ENCODE measurements at places on chromosomes 11 and 22.

- DNase-seq: no peak
These were observed 68.1 kb upstream of the PHF21B start for GRCh38 chr22:45077826-45078334.

- no peak for DNase-seq
These were observed 4.9 kb downstream of the MRPL48 start for GRCh38 chr11:73792584-73792983.

- no peak for DNase-seq
These were observed 698.1 kb downstream of the NTM start for GRCh38 chr11:132068556-132068955.

DNA sequence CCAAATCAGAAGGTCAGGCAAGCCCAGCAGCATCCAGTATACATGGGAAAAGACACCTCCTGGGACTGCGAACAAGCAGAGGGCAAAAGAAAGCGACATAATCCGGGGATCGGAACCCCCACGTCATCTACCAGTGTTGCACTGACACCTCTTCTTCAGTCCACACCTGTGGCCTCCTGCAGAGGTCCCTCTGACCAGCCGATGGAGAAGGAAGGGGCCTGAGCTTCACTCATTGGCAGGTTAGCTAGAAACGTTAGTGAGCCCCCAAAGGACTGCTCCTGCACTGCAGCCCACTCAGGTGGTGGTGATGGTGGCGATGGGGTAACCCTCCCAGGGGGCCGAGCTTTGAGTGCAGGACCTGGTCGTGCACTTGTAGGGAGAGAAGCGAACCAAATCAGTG is 22.1 kb downstream of the ASCL2 start:
- no peak for DNase-seq

GRCh38 chr11:19827399-19828135 is 114.9 kb downstream of the NAV2 start:
- DNase-seq: no peak

DNA sequence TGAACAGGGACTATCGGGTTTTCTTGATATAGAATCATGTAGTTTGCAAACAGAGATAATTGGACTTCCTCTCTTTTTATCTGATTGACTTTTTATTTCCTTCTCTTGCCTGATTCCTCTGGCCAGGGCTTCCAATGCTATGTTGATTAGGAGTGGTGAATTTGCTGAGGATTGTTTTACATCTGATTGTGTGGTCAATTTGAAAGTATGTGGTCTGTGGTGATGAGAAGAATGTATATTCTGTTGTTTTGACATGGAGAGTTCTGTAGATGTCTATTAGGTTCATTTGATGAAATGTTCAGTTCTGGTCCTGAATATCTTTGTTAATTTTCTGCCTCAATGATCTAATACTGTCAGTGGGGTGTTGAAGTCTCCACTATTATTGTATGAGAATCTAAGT is 713.2 kb upstream of the CCDC179 start:
- DNase-seq: no peak

GRCh38 chr11:126853732-126854131 is 146.8 kb downstream of the KIRREL3 start:
- no peak for DNase-seq

GRCh38 chr11:104852811-104853210 is 45.4 kb downstream of the CASP12 start:
- DNase-seq: no peak

- DNase-seq: no peak
These were observed 188.8 kb downstream of the SNX19 start for GRCh38 chr11:130727157-130728119.

GRCh38 chr11:33358150-33358831 is 101.1 kb downstream of the HIPK3 start:
- no peak for DNase-seq

DNA sequence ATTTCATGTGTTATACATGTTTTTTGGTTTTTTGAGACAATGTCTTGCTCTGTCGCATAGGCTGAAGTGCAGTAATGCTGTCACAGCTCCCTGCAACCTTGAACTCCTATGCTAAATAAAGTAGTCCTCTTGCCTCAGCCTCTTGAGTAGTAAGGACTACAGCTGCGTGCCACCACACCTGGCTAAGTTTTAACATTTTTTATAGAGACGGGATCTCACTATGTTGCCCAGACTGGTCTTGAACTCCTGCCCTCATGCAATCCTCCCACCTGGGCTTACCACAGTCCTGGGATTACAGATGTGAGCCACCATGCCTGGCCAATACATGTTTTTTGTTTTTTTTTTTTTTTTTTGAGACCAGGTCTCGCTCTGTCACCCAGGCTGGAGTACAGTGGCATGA is 33.9 kb downstream of the SWAP70 start:
- DNase-seq: no peak

GRCh38 chr11:84526250-84526649 is 1100.9 kb downstream of the DLG2 start:
- no peak for DNase-seq

DNA sequence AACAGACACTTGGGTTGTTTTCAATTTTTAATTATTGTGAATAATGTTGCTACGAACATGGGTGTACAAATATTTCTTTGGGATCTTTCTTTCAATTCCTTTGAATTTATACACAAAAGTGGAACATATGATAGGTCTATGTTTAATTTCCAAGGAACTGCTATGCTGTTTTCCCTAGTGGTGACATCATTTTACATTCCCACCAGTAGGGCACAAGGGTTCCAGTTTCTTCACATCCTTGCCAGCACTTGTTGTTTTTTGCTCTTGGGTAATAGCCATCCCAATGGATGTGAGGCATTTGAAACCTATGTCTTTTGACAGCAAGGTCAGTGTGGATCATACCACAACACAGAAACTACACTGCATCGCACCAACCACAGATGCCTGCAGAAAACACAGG is 41.8 kb upstream of the SCN3B start:
- no peak for DNase-seq

- DNase-seq: no peak
These were observed 20.2 kb upstream of the TXNRD2 start for GRCh38 chr22:19961868-19962245.

DNA sequence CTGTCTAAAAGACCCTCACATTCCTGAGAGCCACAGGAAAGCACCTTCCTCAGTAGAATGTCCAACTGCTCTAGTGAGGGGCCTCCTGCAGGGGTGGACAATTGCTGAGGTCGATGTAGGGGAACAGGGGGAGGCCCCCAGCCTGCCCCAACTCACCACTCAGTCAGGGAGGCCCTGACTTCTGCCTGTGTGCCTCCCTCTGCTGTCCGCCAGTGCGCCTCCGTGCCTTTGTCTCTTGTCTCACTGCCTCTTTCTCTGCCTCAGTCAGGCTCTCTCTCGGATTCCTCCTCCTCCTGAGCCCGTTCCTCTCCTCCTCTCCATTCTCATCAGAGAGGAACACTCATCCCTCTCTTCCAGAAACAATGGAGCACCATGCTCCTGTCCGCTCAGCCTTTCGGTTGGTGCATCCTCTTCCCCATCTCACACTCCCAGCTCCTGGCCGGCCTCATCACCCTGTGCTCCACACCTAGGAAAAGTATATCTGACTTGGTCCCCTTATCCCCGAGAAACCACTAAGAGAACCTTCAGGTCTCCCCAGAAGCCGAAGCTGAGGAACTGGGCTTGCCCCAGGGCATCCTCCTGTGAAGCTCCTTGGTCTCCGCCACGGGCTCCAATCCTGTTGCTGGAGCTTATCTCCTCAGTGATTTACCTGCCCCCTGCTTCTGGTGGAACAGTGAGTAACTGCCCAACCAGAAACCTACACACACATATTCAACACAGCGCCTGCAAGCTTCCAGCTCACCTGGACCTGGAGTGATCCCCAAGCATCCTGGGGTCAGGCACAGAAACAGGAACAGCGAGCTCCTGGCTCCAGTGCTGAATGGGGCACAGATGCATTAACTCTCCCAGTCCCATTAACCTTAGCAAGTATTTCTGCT is 2.3 kb downstream of the B3GAT1 start:
- DNase-seq: no peak

GRCh38 chr22:20240447-20240764 is 27.7 kb downstream of the RTN4R start:
- no peak for DNase-seq

DNA sequence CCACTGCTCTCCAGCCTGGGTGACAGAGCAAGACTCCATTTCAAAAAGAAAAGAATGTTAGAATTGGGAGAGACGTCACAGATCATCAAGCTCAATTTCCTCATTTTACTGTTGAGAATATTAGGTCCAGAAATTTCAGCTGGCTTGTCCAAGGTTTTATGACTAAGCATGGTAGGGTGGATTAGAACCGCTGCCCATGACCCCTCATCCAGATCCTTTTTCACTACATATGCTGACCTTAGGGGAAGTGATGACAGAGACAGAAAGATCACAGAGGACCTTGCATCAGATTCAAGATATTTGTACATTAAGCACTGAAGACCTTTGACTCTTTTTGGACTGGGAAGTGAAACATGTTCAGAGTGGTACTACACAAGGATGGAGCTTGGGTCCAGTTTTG is 134.5 kb downstream of the ADAMTS15 start:
- DNase-seq: no peak

GRCh38 chr11:67270256-67271204 is 4.3 kb downstream of the GRK2 start:
- DNase-seq: no peak

- DNase-seq: no peak
These were observed 24.3 kb downstream of the KIAA0930 start for GRCh38 chr22:45216133-45217003.

DNA sequence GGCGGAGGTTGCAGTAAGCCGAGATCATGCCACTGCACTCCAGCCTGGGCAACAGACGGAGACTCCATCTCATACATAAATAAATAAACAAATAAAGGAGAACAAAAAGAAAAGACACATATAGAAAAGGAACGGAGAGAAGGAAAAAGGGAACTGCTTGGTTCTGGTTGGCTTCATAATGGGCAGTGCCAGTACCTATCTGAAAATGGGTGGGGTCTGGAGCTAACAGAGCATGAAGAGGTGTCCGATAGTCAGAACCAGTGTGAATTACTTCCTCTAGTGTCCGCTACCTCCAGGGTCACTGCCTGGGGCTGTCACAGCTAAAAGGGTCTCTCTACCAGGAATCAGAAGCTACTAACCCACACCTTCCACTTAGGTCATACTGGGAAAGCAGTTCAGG is 27.2 kb upstream of the TTC28 start:
- DNase-seq: no peak

DNA sequence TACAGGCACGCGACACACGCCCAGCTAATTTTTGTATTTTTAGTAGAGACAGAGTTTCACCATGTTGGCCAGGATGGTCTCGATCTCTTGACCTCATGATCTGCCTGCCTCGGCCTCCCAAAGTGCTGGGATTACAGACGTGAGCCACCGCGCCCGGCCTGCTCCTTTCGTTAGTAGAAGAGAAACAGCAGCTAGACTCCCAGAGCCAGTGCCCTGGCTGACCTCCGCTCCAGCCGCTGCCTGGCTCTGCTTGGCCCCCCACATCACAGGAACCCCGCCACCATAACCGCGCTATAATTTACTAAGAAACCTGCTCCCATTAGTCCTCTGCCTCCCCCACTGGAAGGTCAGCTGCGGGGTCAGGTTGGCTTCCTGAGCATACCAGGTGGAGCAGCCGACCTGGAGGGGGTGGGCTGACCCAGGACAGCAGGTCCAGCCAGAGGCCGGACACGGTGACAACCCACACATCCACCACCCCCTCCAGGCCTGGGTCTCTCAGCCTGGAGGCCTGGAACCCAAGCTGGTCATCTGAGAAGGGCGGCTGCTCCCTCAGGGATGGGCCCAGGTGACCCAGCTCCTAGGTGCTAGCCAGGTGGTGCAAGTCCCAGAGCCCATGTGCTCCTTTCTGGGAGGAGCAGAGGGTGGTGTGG is 7.5 kb upstream of the POLDIP3 start:
- no peak for DNase-seq

DNA sequence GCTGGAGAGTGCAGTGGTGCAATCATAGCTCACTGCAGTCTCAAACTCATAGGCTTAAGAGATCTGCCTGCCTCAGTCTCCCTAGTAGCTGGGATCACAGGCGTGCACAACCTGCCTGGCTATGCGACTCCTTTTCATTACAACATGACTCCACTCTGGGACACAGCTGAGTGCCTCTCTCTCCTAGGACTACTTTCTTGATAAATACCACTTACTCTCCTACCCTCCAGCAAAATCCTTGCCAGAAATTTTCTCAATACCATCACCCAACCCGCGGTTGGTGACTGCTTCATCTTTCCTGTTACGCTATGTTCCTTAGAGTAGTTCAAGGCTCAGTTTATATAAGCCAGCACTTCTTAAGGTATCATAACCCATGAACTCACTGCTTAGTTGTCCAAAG is 26.9 kb downstream of the ARFGAP3 start:
- DNase-seq: no peak

DNA sequence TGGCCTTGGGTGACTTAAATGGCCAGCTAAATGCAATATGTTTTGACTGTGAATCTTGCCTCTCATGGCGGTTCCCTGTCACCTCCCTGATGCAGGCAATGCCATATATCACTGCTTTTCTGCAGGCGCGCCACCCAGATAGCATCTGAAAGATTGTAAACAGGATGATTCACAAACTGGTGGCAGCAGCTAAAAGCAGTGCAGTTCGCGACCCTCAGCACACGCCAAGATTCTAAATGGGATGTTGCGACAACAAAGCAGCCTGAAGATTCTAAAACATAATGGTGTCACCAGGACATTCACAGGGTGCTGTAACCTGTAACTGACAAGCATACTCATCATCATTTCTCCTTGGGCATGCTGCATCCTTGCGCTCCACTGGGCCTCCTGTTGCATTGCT is 440.4 kb upstream of the CADM1 start:
- no peak for DNase-seq

- DNase-seq: no peak
These were observed 283.8 kb upstream of the C11orf87 start for GRCh38 chr11:109138196-109138595.

DNA sequence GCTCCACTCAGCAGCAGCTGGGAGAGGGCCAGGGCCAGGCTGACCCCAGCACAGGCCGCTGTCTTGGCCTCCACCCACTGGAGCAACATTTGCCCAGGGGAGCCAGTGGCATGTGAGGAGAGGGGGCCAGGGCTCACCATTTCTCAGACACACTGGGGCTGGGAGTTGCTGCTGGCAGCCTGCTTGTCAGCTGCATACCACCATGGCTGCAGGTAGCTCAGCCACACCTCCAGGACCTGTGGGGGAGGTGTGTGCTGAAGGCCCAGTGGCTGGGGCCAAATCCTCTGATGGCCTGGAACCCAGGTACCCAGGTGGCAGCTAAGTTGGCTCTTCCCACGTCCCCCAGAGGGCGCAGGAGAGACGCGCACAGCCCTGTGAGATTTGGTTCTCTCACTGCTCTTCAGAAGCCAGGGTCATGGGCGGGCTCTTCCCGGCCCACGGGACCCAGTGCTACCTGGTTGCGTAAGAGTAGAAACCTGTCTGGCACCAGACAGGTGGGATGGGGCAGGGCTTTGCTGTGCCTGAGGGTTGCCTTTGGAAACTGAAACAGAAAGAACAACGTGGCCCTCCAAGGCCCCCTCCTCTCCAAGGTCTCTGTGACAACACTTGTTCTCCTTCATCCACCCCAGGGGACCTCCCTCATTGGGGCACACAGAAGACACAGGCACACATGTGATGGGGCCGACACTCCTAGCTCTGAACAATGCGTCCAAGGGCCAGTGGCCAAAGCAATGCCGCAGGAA is 98.8 kb downstream of the MED15 start:
- peak; percentile 17 for DNase-seq

GRCh38 chr11:12043959-12044791 is 35.7 kb upstream of the DKK3 start:
- DNase-seq: peak; percentile 51
